Left kidney (tissue), 8 donors: ENCODE measurements at places on chromosomes 7 and 10.

- no peak for DNase-seq
Observed at GRCh38 chr10:60107308-60107976, 201.1 kb upstream of the CCDC6 start.

- DNase-seq, result no peak
Observed at GRCh38 chr10:133230387-133231195, 574 bp downstream of the UTF1 start.

- DNase-seq, result no peak
Observed at GRCh38 chr7:120064565-120064964, 208.4 kb upstream of the KCND2 start.

- no peak for DNase-seq
Observed at GRCh38 chr10:80464557-80465450, 10.7 kb downstream of the TSPAN14 start.
